Stimulated activated CD4-positive, alpha-beta T cell treated with anti-CD3 and anti-CD28 coated beads, Interleukin-12 subunit alpha, Interleukin-12 subunit beta, amount 100 ng/mL, for 4 hours (primary cell): ENCODE measurements at places on chromosomes 2 and 18.

GRCh38 chr2:86468162-86469033 lies 27.2 kb downstream of the KDM3A start:
- DNase-seq = no peak

DNA sequence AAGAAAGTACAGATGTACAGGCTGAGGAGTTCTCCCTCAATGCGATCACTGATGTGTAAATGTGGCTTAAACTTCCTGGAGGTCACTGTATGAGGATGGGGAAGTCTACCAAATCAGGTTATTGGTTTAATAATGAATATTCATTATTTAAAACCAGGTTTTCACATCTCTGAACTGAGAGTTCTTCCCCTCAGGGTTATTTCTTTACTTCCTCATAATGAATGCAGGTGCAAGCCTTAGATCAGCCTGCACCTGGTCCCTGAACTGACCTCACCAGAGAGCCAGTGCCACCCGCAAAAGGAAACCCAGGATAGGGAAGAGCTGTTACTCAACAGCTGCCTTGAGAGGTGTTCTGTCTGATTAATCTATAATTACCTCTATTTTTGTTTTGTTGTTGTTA lies 369.0 kb downstream of the EPHA4 start:
- no peak for DNase-seq

- no peak for DNase-seq
These were observed 21.8 kb downstream of the TRIP12 start for GRCh38 chr2:229900012-229900411.

- DNase-seq = no peak
These were observed 2.4 kb upstream of the RBM45 start for GRCh38 chr2:178109813-178110212.

DNA sequence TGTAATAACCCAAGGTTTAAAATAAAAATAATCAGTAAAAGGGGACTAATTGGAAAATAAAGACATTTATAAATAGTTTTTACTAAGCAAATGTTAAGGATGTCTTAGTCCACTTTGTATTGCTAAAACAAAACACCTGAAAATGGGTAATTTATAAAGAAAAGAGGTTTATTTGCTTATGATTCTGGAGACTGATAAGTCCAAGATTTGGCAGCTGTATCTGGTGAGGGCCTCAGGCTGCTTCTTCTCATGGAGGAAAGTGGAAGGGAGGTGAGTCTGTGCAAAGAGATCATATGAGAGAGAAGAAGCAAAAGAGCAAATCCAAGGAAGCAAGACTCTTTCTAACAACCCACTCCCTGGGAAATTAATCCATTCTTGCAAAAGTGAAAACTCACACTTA lies 299.5 kb downstream of the DSC3 start:
- no peak for DNase-seq

GRCh38 chr18:24910221-24910620 lies 441.7 kb downstream of the ZNF521 start:
- DNase-seq = no peak

DNA sequence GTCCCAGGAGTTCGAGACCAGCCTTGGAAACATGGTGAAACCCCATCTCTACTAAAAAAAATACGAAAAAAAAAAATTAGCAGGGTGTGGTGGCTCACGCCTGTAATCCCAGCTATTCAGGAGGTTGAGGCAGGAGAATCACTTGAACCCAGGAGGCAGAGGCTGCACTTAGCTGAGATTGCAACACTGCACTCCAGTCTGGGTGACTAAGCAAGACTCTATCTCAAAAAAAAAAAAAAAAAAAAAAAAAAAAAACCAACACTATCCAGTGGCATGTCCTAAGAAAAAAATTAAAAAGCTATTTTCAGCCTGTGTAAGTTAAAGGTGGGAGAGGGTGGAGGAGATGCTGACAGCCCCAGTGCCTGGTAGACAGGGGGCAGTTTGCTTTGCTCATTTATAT lies 32.2 kb upstream of the REL start:
- DNase-seq = no peak

GRCh38 chr2:37658682-37659081 lies 12.8 kb downstream of the CDC42EP3 start:
- DNase-seq = no peak
